Mesendoderm (in vitro differentiated cells): ENCODE measurements at places on chromosomes 16 and 17.
A peak's percentile ranks its signal among the peaks of the same experiment; 100 is the strongest.

DNA sequence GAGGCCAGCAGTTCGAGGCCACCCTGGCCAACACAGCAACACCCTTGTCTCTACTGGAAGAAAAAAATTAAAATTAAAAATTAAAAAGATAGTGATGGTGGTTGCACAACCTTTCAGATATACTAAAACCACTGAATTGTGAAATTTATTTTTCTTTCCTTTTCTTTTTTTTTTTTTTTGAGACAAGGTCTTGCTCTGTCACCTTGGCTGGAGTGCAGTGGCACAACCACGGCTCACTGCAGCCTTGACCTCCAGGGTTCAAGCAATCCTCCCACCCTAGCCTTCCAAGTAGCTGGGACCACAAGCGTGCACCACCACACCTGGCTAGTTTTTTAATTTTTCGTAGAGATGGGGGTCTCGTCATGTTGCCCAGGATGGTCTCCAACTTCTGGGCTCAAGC, 254.4 kb downstream of the SLC39A11 start:
- DNase-seq, result no peak

DNA sequence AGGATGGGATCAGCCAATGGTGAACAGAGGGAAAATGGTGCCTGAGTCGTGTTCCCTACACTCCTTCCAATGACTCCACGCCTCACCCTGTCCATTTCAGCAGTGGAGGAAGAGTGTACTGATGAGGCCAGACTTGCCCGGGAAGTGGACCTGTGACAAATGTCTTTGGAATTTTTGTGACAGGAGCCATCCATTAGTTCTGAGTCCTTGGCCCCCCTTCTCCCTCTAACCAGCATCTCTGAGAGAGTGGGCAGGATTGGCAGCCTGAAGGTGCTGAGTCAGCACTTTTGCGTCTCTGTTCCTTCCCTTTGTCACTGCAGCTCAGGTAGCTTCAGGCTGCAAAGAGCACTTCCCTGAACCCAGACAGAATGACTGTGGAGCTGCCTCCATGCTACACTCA, 30.8 kb downstream of the BEAN1 start:
- DNase-seq, result peak; percentile 56

DNA sequence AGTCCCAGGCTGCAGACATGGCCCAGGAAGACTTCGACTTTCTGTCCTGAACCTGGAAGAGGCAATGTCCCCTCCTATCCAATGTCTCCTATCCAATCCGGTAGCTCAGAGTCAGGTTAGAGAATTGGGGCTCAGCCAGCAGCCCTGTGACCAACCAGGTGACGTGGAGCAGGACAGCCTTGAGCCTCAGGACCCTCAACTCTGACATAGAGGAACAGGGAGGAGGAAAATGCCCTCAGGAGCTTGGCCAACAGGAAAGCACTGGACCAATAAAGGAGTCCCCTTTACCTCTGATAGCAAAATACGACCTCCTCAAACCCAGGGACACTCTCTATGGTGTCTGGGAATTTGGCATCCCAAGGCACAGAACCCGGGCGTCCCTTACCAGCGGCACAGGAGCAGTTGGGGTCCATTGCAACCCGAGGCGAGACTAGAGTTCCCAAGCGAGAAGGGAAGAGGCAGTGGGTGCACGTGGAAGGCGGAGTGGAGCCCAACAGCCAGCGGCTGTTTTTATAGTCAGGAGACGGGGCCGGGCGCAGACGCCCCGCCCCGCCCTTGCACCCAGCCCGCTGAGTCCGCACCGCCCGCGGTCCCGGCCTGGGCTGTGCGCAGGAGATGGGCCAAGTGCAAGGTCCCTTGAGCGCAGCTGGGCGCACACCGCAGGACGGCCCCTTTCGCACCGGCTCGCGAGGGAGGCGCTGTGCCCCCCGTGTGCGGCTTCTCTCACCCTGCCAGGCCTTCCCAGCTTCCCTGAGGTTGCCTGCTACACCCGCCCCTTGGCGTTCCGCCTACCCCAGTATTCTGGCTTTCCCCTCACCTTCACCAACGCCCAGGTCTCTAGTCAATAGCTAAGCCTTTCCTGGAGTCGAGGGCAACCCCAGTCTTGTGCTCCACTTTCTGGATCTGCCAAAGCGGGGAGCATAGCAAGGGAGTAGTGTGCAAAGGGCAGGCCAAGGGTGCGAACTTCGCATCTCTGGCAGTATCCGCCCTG, at the start of gene MT1G:
MT1G (minus strand) TSS at position 485 of the 991 bp plus-strand sequence; CDS start at position 413, 72 bp downstream.
- DNase-seq, result no peak

GRCh38 chr17:28746611-28747050, 2.8 kb downstream of the TRAF4 start:
- peak; percentile 62 for DNase-seq

- peak; percentile 75 for DNase-seq
Measured at GRCh38 chr17:81241648-81242420, 2.7 kb downstream of the NDUFAF8 start.

- DNase-seq, result peak; percentile 52
Measured at GRCh38 chr17:76504117-76504516, 2.9 kb upstream of the RHBDF2 start.

GRCh38 chr16:16828913-16829398, 450.0 kb downstream of the NPIPA7 start:
- DNase-seq, result peak; percentile 65

DNA sequence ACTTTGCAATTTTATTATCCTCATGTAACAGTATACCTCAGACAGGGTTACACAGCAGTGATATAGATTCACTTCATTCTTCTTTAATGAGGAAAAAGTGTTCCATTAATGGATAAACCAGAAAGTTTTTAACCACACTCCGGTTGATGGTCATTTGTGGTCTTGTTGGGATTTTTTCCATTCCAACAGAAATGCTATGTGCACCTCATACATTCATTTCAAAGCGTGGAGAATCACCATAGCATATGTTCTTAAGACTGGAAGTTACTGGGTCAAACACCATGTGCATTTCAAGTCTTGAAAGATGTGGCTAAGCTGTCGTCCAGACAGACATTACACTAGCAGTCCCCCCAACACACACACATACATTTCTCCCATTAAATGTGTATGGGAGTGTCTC, 245.8 kb upstream of the CDH5 start:
- no peak for DNase-seq

DNA sequence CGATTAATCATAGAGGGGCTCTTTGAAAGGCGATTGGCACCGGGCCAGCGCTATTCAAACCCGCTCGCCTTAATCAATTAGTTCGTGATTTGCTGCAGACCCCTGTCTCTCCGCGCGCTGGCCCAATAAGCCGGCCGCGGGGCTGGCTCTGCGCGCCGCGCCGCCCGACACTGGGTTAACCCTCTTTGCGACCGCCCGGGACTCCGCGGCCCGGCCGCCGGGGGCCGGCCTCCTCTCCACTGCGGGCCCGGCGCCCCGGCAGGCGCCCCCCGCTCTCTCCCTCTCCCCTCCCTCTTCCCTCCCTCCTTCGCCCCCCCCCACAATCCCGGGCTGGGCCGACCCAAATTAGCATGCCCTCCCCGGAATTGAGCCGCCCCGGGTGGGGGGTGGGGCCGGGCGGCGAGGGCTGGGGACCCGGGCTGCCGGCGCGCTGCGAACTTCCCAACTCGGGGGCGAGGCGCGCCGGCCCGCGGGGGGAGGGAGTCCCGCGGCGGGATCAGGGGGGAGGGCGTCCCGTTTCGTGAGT, 428 bp upstream of the SALL1 start:
- DNase-seq, result peak; percentile 96

DNA sequence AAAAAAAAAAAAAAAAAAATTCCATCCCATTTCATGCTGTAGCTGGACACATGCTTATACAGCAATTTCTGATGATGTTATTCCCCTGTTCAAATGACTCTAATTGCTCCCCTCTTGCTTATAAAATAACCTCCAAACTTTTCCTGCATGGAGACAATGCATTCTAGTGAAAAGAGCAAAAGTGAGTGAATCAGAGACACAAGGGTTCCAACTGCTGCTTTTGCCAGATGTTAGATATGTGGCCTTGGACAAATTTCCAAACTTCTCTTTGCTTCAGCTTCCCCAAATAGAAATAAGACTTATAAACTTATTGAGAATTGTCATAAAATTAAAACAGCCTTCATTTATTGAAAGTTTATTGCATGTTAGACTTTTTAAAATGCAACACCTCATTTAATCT, 65.0 kb upstream of the AXIN2 start:
- DNase-seq, result no peak

DNA sequence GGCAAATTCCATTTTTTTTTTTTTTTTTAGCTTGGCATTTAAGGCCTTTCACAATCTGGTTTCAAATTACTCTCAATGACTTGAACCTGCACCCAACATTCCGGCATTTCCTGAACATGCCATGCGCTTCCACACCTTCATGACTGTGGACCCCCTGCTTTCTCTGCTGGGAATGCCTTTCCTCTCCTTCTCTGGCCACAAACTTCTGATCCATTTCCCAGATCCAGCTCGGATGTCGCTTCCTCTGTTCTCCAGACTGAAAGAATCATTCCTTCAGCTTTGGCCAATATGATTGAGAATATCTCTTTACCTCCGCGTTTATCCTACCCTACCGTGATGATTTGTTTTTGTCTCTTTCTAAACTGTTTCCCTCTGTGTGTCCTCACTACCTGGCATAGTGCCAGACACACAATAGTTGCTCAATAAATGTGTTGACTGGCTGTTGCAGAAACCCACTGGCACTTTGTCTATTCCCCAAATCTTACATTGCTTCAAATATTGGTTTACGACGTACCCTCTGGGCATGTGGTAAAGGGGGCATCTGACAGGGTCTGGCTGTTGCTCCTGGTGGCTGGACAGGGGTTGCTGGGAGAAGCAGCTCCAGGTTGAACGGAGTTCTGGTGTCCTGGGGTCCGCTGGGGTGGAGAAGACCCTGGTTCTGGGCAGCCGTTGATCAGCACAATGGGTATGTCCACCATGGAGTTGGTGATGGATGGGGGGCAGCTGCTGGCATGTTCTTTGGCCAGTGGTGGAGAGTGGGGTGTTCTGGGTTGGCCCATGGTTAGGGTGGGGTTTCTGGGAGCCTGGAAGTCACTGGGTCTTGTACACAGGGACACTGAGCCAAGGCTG, 14.7 kb downstream of the TNS4 start:
- DNase-seq, result no peak

GRCh38 chr17:80455336-80455710, 21.1 kb downstream of the NPTX1 start:
- peak; percentile 84 for DNase-seq

- no peak for DNase-seq
Measured at GRCh38 chr16:53785916-53786315, 82.0 kb downstream of the FTO start.

- no peak for DNase-seq
Measured at GRCh38 chr16:81158964-81159363, 62.8 kb upstream of the GCSH start.

GRCh38 chr16:1993731-1994131, 4.0 kb downstream of the SYNGR3 start:
- no peak for DNase-seq

DNA sequence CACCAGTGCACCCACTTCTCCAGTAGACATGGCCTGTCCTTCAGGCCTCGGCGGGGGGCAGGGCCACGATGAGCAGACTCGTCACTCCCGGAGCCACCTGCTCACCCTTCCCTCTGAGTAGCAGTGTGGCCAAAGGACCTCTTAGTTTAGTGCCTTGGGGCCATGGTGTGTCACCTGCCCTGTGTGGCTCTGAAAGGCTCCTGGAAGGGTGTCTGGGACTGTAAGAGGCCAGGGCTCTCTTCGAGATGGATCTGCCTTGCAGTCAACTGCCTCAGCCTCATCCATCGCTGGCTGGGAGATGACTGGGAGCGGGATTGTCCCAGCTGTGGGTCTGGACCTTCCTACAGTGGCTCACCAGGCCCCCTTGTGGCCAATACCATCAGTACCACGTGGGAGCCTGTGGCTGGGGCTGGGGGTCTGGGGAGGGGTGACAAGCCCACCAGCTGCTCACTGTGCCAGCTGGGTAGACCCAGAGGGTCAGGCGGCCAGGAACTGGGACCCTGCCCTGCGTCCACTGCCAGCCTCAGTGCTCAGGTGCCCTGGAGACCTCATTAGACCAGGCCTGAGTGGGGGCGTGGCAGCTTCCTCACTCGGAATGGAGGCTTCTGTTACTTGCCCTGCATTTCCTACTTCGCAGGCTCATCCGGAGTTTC, 133.4 kb downstream of the OR1D5 start:
- peak; percentile 86 for DNase-seq

- no peak for DNase-seq
Measured at GRCh38 chr17:51425773-51426172, 165.4 kb downstream of the UTP18 start.

- no peak for DNase-seq
Measured at GRCh38 chr17:37110746-37111145, 162.0 kb downstream of the AATF start.

GRCh38 chr16:397736-398332, 835 bp downstream of the NME4 start:
- peak; percentile 93 for DNase-seq

DNA sequence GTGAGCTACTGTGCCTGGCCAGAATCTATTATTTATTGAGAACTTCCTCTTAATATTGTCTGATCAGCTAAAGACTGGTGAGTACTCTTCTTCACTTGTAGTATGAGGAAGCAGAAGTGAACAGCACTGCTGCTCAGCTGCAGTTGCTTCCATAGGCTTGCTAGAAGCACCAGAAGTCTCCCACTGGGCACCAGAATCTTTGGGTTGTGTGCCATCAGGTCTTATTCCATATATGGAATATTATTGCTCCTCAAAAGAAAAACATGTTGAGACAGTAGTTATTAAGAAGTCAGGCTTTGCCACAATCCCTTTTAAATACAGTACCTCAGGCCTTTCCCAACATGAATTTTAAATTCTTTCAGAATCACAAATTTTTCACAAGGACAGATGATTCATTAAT, 17.2 kb downstream of the SNTB2 start:
- no peak for DNase-seq

DNA sequence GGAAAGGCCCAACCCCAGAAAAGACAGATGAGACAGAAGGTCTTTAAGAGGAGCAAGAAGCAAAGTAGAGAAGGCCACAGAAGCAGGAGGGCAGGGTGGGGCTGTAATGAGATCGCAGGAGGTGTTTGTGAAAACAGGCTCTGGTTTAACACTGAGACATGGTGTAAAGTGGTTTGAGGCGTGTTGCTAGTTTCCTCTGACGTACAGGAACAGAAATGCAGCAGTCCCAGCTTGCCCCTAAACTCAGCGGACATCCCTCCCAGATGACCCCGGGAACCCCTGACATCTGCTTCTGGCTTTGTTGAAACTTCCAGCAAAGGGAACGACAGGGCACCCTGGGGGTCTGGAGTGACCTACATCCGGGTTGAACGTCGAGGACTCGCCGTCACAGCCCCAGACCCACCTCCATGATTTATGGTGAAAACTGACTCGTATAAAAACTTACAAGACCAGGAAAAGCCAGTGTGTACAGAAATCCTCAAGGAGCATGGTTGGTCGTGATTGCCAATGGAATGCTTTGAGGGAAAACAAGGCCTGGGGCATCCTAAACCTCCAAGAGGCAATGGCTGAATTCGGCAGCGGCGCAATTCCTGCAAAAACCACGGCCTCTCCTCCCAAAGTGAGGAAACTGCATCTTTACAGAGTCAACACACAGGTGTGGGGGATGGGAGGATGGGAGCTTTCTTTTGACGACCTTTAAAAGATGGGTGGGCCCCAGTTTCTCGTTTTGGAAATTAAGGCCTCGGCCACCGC, 25.8 kb downstream of the LITAF start:
- peak; percentile 41 for DNase-seq
